Esophagus muscularis mucosa (tissue), 4 donors: ENCODE measurements at places on chromosomes 1 and 21. TPM values are rescaled to one million over a fixed set of nuclear protein-coding genes. Genes with fewer than 3 reads are reported as not detected.

GRCh38 chr1:79055856-79056255, 49.3 kb upstream of the ADGRL4 start:
- DNase-seq, result no peak

GRCh38 chr1:195733408-195733807, 874.8 kb downstream of the KCNT2 start:
- DNase-seq, result no peak

GRCh38 chr1:157403203-157403602, 149.1 kb downstream of the FCRL5 start:
- peak; percentile 55 for DNase-seq

- DNase-seq, result no peak
Observed at GRCh38 chr1:227429447-227430359, 111.4 kb upstream of the CDC42BPA start.

The LCE1F gene
- total RNA-seq, result not detected

The UBE2U gene
- total RNA-seq, result not detected
